ENCODE measurements at places on chromosomes 4 and X. TPM values are rescaled to one million over a fixed set of nuclear protein-coding genes. Genes with fewer than 3 reads are reported as not detected.
A peak's percentile ranks its signal among the peaks of the same experiment; 100 is the strongest.

GRCh38 chr4:151204925-151205524 lies 71.9 kb upstream of the PRSS48 start:
- no peaks in the 10 kb centered on the region for H3K27me3 ChIP-seq
- no peak for DNase-seq

Gene IQCM
- not detected for total RNA-seq

DNA sequence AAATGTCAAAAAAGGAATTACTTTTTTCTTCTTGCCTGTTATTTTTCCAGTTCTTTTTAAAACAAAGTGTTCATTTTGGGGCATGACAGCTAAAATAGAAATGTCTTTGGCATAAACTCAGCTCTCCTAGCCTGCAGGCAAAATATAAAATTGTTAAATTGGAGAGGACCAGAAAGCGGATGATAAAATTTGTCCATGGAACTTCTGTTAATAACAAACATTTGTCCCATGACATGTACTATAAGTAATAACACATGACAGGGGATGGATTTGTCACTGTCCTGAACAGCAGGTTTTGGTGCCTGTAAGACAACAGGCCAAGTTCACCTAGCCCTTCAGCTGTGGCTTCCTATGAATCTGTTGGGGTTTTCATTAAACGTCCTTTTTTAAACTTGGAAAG lies 184.0 kb upstream of the TTC29 start:
- no peak for DNase-seq
- H3K36me3 ChIP-seq: no peaks in the 10 kb centered on the region
- no peak overlapping the region for H3K27ac ChIP-seq
- no peak overlapping the region for H3K4me3 ChIP-seq

- no peak overlapping the region for H3K4me3 ChIP-seq
- H3K36me3 ChIP-seq: no peaks in the 10 kb centered on the region
- no peaks in the 10 kb centered on the region for H3K27me3 ChIP-seq
- no peaks in the 10 kb centered on the region for H3K4me1 ChIP-seq
- DNase-seq: no peak
Observed at GRCh38 chrX:126342859-126343258, 176.8 kb upstream of the DCAF12L2 start.

Gene MGARP
- 1.7 TPM for total RNA-seq

DNA sequence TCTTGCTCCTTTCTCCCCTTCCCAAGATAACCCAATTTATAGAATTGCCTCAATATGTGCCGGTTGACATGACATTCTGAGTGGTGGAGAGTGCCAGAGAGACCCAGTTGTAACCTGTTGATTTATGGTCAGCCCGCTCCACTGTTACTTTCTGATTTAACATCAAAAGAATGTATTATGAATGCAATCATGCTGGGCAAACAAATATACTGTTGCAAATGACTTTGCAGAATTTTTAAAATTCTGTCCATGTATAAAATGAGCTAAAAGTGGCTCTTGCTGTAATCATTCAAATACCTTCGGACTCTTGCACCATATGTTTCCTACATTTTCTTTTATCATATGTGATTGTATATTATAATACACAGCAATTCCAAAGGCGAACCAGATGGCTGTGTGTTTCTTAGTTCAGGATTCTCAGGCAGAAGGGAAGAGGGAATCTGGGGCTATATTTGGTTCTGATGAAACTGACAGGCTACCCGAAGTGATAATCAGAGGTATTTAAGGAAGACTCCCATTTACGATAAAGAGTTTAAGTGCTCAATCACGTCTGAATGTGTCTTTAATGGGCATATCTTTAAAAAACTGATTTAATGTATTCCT lies 131.7 kb downstream of the CLCN4 start:
- H3K27me3 ChIP-seq: no peaks in the 10 kb centered on the region
- H3K27ac ChIP-seq: no peak overlapping the region
- no peak for DNase-seq
- peaks cover 7% of the 10 kb centered on the region for H3K4me1 ChIP-seq
- H3K36me3 ChIP-seq: no peaks in the 10 kb centered on the region

GRCh38 chr4:120156120-120156718 lies 89.6 kb upstream of the MAD2L1 start:
- H3K4me1 ChIP-seq: no peaks in the 10 kb centered on the region
- no peak overlapping the region for H3K27ac ChIP-seq
- no peak for DNase-seq
- H3K27me3 ChIP-seq: no peaks in the 10 kb centered on the region

- no peaks in the 10 kb centered on the region for H3K27me3 ChIP-seq
- H3K4me1 ChIP-seq: peaks cover 5% of the 10 kb centered on the region
- H3K4me3 ChIP-seq: no peak overlapping the region
- DNase-seq: no peak
- no peak overlapping the region for H3K27ac ChIP-seq
Observed at GRCh38 chr4:18698119-18698883, 676.7 kb upstream of the LCORL start.

DNA sequence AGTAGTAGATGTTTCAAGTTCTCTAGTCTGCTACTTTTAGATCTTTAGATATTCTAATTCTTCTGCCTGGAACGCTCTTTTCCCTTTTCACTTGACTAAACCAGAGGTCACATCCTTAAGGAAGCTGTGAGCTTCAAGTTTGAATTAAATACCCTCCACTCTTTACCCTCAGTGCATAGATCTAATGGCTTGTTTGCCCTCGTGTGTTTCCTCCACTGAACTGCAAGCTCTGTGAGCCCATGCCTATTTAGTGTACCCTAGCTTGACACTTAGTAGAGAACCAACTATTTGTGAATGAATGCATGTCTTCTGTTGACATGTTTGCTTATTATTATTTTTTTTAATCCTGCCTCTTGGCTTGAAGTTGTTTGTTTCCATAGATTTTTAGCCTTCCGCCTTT lies 138.3 kb downstream of the PDE5A start:
- no peak overlapping the region for H3K4me3 ChIP-seq
- DNase-seq: no peak
- peaks cover 7% of the 10 kb centered on the region for H3K36me3 ChIP-seq
- no peaks in the 10 kb centered on the region for H3K4me1 ChIP-seq

Gene CYBB
- total RNA-seq: 0.17 TPM

Gene MAGEA10
- total RNA-seq: not detected

DNA sequence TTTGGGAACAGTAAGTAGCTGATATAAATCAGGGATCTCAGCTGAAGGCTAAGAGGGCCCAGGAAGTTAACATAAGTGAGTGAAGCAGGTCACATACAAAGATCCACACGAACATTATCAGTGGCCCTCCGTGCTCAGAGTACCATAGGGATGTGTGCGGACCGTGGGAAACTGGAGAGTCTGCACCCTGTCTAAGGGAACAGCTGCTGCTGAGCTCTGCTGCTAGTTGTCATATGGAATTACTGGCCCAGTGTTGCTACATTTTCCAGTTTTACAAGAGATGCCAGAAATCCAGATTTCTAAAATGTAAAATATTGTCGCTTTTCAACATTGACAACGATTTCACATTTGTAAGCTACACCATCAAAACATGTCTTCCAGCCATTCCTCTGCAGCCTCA lies 90.5 kb downstream of the RTL5 start:
- no peak for DNase-seq
- H3K36me3 ChIP-seq: no peaks in the 10 kb centered on the region
- H3K4me1 ChIP-seq: peaks cover 17% of the 10 kb centered on the region
- no peak overlapping the region for H3K4me3 ChIP-seq
- H3K27ac ChIP-seq: no peak overlapping the region

- no peak overlapping the region for H3K4me3 ChIP-seq
- H3K27me3 ChIP-seq: peaks cover 3% of the 10 kb centered on the region
- H3K4me1 ChIP-seq: peaks cover 9% of the 10 kb centered on the region
- H3K36me3 ChIP-seq: no peaks in the 10 kb centered on the region
- H3K27ac ChIP-seq: no peak overlapping the region
Observed at GRCh38 chr4:87227751-87228151, 7.3 kb upstream of the KLHL8 start.

Gene RPS6KA6
- 13.4 TPM for total RNA-seq

- H3K36me3 ChIP-seq: no peaks in the 10 kb centered on the region
- peaks cover 21% of the 10 kb centered on the region for H3K4me1 ChIP-seq
- H3K27me3 ChIP-seq: peaks cover 23% of the 10 kb centered on the region
- H3K27ac ChIP-seq: no peak overlapping the region
Observed at GRCh38 chrX:107750263-107750662, 25.3 kb downstream of the TSC22D3 start.

Gene PNMA5
- total RNA-seq: not detected

Gene F8
- total RNA-seq: 1.3 TPM

DNA sequence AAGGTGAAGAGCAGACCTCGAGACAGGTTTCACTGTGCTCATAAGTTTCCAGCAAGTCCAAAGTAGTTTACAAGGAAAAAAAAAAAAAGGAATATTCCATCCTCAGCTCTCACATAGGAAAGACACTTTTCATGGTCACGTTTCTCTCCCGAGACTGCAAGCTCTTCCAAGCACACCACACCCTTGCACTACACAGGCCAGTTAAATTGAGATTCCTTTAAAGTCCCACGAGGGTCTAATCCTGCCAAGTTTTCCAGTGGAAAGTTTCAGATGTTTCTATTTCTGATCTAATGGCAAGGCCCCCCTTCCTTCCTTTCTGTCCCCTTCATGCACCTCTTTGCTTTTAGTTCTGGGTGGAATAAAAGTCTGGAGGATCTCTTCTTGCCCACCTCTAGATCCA lies 67.9 kb upstream of the PCDH19 start:
- H3K27me3 ChIP-seq: peaks cover 3% of the 10 kb centered on the region
- no peak overlapping the region for H3K27ac ChIP-seq
- H3K36me3 ChIP-seq: no peaks in the 10 kb centered on the region
- no peak for DNase-seq

- H3K27ac ChIP-seq: no peak overlapping the region
- H3K4me3 ChIP-seq: no peak overlapping the region
- H3K4me1 ChIP-seq: no peaks in the 10 kb centered on the region
- no peaks in the 10 kb centered on the region for H3K27me3 ChIP-seq
- H3K36me3 ChIP-seq: no peaks in the 10 kb centered on the region
Observed at GRCh38 chr4:121100093-121100775, 27.9 kb upstream of the NDNF start.

Gene ARAP2
- total RNA-seq: 20.0 TPM

Gene SOD3
- 3.8 TPM for total RNA-seq

Gene NHS
- 27.8 TPM for total RNA-seq

DNA sequence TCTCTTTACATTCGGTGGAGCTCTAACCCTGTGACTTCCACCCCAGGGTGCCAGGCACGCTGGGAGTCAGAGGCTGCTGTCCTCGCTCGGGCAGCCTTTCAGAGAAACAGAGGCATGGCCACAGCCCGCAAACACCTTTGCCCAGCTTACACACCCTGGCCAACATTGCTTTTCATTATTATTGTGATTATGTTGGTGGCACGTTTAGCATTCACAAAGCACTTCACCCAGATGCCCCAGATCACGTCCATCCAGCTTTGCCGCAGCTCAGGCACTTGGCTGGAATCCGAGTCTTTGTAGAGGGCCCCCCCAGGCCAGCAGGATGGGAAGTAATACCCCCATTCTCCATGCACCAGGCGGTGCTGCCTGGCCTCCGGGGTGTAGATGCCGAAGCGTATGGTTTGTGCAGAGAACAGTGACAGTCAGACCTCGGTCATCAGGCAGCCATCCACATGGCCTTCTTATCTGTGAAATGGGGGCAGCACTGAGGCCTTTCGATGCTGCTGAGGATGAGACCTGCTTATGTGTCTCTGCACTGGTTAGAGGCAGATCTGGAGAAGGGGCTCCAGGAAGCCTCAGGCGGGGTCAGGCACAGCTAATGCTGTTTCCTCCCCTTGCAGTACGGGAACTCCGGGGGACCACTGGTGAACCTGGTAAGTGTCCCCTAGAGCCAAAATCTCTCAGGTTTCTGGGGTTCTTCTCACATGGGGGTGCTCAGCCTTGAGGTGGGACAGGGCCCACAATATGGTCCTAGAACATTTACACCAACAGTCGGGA lies 22.3 kb downstream of the HTRA3 start:
- no peak overlapping the region for H3K27ac ChIP-seq
- no peaks in the 10 kb centered on the region for H3K27me3 ChIP-seq
- no peak overlapping the region for H3K4me3 ChIP-seq

DNA sequence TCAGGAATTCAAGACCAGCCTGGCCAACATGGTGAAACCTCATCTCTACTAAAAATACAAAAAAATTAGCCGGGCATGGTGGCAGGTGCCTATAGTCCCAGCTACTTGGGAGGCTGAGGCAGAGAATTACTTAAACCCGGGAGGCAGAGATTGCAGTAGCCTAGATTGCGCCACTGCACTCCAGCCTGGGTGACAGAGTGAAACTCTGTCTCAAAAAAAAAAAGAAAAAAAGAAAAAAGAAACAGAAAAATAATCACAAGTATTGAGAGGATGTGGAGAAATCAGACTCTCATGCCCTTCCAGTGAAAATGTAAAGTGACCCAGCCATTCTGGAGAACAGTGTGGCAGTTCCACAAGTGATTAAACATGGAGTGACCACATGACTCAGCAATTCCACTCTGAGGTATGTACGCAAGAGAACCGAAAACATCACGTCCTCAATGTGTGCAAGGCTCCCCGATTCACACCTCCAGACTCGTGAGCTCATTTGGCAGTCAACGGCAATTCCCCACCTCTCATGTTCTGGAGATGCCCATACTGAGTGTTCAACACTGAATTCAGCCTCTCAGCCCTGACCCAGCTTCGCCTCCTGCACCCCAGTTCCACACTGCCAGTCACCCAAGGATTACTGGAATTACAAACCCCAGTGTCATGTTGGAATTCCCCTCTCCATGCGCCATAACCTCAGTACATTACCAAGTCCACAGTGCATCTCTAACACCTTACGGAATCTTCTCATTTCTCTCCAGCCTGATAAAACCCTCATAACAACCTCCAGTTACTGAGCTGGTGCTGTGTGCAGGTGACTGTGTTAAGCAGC lies 21.1 kb downstream of the ACOX3 start:
- no peaks in the 10 kb centered on the region for H3K27me3 ChIP-seq
- DNase-seq: no peak
- peaks cover 10% of the 10 kb centered on the region for H3K36me3 ChIP-seq
- peak overlapping the region; percentile 48 for H3K4me3 ChIP-seq

Gene HPGD
- 16.5 TPM for total RNA-seq

DNA sequence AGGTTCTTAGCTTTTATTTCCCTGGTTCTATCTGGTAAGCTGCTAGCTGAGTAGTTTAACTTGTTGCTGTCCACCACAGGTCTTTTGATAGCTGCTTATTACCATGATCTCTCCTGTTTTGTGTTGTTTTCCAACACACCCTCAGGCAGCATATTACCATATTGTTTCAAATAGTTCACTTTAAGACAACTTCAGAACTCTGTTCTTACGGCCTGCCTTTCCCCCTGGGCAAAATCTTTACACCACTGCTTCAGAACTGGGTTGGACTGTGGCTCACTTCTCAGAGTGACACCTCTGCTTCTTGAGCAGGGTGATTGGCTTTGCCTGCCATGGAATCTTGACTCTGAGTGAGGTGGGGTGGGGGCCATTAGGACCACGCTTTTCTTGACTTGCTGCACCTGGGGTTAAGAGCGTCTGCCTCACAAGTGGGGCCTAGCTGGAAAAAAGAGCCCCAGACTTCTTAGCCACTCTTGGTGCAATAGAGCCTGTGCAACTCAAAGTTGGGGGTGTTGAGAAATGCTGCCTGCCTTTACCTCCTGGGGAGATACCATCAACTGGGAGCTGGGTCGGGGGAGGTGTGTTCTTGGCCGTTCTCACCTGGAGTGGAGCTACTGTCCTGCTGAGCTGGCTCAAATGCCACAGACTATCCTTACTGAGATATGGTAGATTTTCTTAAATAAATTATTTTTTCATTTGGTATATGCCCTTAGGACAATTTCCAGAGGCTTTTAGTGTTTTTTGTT lies 23.4 kb downstream of the USP9X start:
- H3K36me3 ChIP-seq: peaks cover 14% of the 10 kb centered on the region
- no peak for DNase-seq
- no peaks in the 10 kb centered on the region for H3K27me3 ChIP-seq
- peaks cover 22% of the 10 kb centered on the region for H3K4me1 ChIP-seq
- peak overlapping the region; percentile 60 for H3K4me3 ChIP-seq

Gene USP27X
- 7.8 TPM for total RNA-seq
